ENCODE measurements at places on chromosomes 6 and 20.

DNA sequence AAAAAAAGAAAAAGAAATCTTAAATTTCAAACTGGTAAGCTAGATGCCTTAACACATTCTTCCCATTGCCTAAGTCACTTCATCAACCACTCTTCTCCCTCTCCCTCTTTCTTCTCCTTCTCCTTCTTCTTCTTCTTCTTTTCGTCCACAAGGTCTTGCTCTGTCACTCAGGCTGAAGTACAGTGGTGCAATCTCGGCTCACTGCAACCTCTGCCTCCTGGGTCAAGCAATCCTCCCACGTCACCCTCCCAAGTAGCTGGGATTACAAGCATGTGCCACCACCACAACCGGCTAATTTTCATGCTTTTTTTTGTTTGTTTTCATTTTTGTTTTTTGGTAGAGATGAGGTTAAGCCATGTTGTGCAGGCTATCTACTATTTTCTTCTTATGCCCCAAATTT is 60.2 kb downstream of the GPR63 start:
- DNase-seq: no peak

DNA sequence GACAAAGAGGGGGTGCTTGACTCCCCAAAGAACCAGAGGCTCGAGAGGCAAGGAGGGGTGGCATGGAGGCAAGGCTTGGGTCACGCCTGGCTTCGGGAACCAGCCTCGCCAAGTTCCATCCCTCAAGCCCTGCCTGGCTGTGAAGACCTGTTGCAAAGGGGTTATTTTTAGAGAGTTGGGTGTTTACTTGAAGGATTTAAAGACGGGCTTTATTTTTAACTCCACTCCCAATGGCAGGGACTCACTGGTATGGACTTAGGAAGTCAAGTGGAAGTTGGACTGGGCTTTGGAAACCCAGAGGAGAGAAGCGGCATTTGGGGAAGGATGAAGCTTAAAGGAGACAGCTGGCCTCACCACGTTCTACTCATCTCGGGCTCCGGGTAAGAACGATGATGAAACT is 43.1 kb downstream of the JPH2 start:
- no peak for DNase-seq

- no peak for DNase-seq
Observed at GRCh38 chr6:25774120-25774715, 19.7 kb downstream of the SLC17A4 start.

DNA sequence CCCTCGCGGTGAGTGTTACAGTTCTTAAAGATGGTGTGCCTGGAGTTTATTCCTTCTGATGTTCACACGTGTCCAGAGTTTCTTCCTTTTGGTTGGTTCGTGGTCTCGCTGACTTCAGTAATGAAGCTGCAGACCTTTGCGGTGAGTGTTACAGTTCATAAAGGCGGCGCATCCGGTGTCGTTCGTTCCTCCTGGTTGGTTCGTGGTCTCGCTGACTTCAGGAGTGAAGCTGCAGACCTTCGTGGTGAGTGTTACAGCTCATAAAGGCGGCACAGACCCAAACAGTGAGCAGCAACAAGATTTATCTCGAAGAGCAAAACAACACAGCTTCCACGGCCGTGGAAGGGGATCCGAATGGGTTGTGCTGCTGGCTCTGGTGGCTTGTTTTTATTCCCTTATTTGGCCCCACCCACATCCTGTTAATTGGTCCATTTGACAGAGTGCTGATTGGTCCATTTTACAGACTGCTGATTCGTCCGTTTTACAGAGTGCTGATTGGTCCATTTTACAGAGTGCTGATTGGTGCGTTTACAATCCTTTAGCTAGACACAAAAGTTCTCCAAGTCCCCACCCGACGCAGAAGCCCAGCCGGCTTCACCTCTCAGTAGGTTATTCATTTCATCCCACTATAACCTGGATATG is 48.2 kb upstream of the ARG1 start:
- DNase-seq: no peak

DNA sequence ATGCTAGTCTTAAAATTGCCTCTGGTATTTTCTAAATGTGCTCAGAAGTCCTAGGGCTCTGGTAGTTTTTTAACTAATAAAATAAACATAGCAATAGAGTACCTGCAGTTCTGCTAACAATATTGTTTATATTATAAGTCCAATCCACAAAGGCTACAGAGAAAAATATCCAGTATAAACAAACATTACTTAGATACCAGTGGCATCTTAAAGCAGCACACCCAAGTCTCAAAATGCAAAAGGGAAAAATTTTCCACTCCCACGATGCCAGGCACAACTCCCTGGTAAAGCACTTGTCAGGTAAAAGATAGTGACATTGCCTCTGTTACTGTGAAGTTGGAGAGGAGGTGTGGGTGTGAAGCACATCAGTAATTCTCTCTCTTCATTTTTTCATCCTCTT is 123.3 kb downstream of the OGFRL1 start:
- no peak for DNase-seq

- no peak for DNase-seq
Observed at GRCh38 chr20:1374246-1374645, 18.6 kb downstream of the FKBP1A start.

- no peak for DNase-seq
Observed at GRCh38 chr20:50278684-50279531, 88.3 kb downstream of the CEBPB start.

DNA sequence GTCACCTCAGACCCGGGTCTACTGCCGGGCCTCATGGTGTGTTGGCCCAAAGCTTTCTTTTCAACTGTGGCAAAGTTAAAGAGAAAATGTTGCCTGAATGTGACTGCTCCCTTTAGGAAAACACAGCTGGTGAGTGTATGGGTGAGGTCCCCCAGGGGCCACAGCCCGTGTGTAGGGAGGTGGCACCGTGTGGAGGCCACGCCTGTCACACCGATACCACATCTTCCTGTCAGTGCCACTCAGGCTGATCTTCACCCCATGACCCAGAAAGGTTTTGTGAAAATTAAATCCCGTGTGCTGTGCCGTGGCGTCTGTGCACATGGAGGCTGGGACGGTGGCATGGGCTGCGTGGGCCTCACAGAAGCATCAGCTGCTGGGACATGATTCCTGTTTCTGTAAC is 10.7 kb upstream of the ADRM1 start:
- DNase-seq: no peak

DNA sequence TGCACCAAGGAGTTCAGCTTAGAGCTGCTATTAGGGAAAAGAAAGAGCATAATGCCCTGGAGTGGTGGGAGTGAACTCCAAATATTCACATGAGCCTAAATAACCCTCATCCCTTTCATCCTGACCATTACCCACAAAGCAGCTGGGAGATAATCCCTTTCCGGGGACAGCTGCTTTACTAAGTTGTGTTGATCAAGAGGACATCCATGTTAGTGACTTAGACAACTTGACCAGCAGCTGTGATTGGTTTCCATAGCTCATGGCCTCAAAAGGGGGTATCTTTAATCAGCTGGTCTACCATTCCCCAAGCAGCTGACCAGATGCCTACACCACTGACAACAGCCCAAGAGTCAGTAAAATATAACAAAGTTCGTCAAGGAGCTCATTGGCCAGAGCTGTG is 75.8 kb upstream of the LY86 start:
- DNase-seq: no peak

- no peak for DNase-seq
Observed at GRCh38 chr20:24806705-24807676, 142.1 kb upstream of the CST7 start.

GRCh38 chr6:30231067-30231466 is 17.9 kb upstream of the TRIM26 start:
- DNase-seq: no peak

DNA sequence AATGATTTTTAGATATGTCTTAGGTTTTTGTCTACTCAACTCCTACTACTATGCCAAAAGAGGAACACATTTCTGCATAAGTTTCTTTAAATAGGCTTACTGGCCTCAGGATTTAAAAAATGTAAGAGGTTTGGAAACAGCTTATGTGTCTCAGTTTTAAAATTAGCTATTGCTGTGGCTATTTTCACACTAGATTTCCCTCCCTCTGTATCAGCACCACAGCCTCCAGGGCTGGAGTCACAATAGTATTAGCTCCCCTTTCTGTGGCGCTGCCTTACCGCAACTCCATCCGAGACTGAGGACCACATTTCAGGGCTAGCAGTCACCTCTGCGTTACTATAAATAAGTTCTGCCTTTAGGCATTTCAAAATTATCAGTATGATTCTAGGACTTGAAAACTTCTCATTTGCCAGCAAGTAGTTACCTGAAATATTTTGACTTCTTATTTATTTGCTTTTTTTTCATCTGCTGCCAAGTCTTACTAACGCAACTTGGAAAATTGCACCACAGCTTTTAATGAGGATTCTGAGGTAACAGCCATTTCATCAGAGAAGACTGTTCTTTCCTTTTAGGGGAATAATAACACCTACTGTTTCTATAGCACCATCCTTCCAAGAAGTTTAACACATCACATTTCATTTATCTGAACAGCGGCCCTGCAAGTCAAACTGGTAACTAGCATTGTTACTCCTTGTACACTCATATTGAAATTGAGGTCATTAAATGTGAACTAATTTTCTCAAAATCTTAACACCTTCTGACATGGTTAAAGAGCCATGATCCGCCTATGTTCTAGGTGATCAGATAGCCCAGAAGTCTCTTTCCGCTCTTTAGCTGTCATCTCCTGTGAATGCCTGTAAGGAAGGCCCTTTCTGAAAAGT is 105.9 kb downstream of the GJA10 start:
- no peak for DNase-seq

GRCh38 chr6:88871498-88871897 is 91.9 kb downstream of the RNGTT start:
- DNase-seq: no peak

DNA sequence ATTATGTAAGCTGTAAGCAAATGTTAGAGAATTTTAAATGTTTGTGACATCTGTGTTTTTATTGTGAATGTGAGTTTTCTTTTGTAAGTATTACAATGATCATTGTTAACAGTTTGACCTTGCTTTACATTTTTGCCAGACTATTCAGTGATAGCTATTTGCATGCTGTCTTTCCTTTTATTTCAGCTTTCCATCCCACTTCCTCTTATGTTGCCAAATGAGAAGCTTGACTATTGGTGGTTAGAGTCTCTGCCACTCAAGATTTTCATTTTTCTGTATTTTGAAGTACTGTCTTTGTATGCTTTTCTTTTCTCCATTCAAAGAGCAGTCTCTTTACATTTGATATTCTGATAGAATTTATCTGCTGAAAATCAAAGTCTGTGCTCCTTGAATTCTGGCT is 104.1 kb downstream of the PRIM2 start:
- no peak for DNase-seq

DNA sequence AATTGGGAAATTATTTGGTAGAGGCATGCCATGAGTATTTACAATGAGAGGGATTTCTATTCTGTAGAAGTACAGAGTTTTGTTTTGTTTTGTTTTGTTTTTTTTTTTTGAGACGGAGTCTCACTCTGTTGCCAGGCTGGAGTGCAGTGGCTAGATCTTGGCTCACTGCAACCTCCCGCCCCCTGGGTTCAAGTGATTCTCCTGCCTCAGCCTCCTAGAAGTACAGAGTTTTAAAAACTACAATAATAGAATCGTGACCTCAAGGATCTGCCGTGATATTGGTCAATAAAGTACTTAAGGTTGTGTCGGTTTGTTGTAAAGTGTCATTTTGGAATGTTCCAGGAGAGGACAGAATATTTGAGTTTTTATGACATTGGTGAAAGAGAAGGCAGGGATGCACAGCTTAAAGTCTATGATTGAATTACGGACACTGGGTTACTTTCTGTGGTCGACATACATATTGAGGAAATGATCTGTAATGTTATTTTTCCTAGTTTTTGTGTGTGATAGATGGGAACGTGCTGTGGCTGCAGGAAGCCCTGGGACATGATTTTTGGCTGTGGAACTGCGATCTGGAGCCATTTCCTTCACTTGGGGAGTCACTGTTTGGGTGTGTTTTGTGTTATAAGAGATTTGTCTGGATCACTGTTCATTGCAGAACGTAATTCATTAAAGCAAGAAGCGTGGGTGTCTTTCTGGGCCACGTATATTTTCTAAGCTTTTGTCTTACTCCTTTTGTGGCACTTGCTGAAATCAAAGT is 59.6 kb downstream of the TIAM2 start:
- no peak for DNase-seq

- DNase-seq: no peak
Observed at GRCh38 chr20:24488064-24488799, 18.8 kb downstream of the SYNDIG1 start.

DNA sequence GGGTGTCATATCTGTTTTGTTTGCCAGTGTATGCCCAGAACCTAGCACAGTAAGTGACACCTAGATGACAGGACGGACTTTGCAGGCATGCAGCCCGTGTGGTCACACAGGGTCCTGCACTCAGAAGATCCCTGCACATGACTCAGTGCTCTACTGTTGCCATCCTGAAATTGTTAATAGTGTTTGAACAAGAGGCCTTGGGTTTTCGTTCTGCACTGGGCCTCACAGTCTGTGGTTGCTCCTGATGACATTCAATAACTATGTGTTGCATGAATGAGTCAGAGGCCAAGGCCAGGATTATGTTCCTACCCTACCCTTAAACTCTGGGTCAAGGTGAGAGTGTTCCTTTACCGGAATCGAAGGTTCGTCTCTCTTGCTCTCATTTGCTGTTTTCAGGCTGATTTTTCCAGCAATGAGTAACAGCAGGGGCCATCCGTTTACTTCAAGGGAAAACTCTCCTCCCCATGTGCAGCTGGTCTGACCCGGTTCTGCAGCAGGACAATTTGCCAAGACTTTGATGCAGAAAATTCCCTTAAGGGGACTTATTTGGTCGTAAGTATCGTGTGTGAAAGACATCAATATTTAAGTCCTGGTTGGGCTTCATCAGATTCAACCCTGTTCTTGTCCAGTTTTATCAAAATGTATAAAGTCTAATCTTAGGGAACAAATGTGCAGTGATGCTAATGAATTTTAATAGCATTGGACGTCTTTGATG is 13.0 kb upstream of the PFDN4 start:
- no peak for DNase-seq

GRCh38 chr20:59512651-59513050 is 91.7 kb upstream of the PHACTR3 start:
- no peak for DNase-seq

DNA sequence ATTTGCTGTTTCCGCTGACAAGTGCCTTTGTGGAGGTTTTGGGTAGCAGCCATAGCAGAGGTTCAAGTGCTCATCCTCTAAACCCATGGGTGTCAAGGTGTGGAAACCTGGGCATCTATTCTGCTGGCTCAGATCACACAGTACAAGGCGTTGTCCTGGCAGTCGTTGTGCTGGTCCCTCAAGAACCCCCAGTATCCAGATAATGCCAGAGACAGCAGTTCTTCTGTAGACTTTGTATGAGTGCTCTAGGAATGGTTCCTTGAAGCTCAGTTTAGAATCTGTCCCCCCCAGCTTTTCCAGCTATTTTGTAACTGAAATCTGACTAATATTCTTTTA is 655.7 kb upstream of the MAP3K7 start:
- DNase-seq: no peak

All from activated CD4-positive, CD25-positive, alpha-beta regulatory T cell treated with anti-CD3 and anti-CD28 coated beads, Interleukin-2, amount 50 U/mL, for 16 hours (primary cell).